NCI-H2107 (cell line): ENCODE measurements at places on chromosomes 5 and 9.

GRCh38 chr9:135345775-135346433 is 133.7 kb upstream of the PPP1R26 start:
- no peak for DNase-seq

GRCh38 chr5:78291687-78292086 is 2.8 kb downstream of the AP3B1 start:
- no peak for DNase-seq

- DNase-seq: no peak
Observed at GRCh38 chr5:127324756-127325155, 34.2 kb downstream of the MEGF10 start.

- DNase-seq: no peak
Observed at GRCh38 chr9:121658166-121658565, 6.7 kb downstream of the DAB2IP start.

DNA sequence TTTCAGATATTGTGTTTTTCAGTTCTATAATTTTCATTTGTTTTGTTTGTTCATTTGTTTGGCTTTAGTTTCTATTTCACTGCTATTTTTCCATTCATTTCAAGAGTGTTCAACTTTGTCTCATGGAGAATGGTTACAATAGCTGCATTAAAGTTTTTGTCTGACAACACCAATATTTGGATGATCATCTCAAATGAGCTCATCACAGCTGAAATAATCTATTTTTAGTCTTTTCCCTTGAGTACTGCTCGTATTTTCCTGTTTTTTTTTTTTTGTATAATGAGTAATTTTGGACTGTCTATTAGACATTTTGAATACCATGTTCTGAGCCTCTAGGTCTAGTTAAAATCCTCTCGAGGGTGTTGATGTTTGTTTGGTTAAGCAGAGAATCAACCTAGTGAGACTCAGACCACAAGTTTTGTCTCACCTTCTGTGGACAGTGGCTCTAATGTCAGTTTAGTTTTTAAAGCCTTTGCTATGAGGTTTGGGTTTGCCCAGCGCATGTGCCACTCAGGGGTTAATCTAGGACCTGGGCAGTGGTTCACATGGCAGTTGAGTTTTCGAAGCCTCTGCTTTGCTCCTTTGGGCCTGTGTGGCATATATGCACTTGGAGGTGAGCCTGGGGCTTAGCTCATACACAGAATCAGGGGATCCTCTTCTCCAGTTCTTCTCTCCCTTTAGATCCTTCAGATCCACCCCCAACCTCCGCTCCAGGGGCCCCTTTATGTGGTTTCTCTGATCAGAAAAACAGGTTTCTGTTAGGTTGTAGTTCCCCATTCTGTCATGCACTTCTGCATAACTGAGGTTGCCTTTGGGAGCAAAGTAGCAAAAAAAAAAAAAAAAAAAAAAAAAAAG is 79.8 kb downstream of the ARSB start:
- no peak for DNase-seq

- DNase-seq: no peak
Observed at GRCh38 chr5:157597277-157597676, 21.7 kb upstream of the ADAM19 start.

DNA sequence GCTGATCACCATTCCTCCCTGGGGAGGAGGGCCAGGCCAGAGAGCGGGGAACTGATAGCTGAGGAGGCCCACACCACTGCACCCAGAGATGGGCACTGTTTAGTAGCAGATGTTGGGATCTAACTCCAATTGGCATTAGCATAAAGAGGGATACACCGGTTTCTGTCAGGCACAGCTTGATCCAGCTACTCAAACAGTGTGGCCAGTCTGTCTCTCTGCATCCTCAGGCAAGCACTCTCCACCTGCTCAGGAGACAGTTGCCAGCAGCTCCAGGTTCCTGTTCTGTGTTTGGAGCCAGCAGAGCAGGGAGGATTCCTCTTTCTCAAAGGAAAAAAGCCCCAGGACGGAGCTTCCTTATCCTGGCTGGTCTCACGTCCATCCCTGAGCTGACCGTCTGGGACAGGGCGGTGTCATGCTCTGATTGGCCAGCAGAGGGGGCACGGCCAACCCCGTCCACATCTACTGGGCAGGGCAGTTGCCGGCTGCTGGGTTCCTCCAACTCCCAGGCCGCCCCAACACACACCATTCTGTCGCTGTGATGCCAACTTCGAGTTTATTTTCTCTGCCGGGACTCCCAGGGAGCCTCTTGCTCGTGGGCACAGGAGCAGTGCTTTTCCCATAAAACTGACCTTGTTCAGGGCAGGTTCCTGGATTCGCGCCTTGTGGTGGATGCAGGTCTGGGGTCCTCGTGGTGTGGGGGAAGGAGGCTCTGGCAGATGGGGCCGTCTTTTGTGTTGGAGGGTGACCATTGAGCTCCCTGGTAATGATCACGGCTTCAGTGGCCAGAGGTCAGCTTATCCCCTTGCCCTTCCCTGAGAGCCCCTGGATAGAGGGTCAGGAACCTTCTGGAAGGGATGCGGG is 47.9 kb downstream of the COL5A1 start:
- no peak for DNase-seq

GRCh38 chr5:111756581-111757354 is at the start of gene NREP:
Gene NREP (minus strand): TSS chr5:111757194. CDS start chr5:111755772, 1,422 bp downstream.
- peak; percentile 30 for DNase-seq

GRCh38 chr5:23084815-23085214 is 231.7 kb upstream of the CDH12 start:
- DNase-seq: no peak

GRCh38 chr5:97979740-97980139 is 793.7 kb upstream of the RGMB start:
- DNase-seq: no peak

DNA sequence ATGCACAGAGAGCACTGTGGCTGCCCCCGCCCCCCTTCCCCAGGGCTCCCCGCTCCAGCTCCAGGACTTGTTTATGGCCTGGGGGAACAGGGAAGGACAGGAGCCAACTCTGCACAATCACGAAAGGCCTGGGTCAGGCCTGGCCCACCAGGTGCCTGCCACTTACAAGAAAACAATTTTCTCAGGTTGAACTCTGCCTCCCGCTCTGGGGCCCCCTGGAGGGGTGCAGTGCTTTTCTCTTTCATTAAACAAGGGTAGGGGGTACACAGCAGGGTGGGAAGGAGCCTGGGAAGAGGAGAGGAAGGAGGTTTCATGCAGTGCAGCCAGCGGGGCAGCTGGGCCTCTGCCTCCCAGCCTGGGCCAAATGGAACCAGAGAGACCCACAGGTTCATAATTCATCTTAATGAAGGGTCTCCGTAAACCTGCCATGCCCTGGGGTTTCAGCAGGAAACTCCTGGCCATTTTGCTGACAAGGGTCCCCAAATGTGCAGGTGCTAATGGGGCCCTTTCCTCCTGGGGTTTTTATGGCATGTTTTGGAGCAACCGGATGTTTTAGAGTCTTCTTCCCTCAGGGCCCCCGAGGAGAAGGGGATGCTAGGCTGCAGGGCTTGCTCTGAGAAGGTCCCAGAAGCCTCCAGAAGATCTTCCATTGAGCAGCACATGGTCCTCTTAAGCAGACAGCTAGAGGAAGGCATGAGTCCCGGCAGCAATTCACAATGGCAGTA is 219.8 kb downstream of the SLIT3 start:
- no peak for DNase-seq

GRCh38 chr9:83617299-83617698 is 5.6 kb upstream of the IDNK start:
- DNase-seq: no peak

GRCh38 chr9:89498852-89499480 is 1.1 kb upstream of the SEMA4D start:
- DNase-seq: no peak

- DNase-seq: no peak
Observed at GRCh38 chr5:53416144-53416738, 64.2 kb upstream of the FST start.

DNA sequence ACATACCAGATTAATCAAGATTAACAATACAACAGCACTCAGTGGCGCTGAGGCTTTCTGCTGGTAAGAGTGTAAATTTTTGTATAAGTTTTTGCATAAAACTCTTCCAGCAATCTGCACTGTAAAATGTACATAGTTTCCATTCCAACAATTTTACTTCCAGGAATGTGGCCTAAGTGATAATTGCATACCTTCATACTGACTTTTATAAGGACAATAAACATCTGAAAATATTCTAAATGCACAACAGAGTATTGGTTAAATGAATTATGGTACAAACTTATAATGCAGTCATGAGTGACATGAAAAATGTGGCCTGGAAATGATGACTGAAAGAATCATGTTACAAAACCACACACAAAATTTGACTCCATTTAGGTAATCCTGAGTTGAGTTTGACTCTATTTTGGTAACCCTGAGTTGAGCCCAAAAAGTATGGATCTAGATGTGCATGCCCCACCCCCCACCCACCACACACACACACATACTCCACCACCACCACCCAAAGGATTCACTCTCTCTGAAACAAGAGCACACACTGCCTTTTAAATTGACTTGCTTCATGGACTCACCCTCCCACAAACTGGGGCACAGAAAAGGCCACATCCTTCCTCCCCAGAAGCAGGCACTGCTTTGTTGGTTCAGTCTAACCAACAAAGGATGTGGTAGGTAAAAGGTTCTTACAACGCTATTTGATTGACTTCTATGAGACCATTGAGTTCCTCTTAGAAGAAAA is 137.6 kb downstream of the SUSD1 start:
- DNase-seq: no peak

GRCh38 chr9:121976751-121977150 is 116.4 kb downstream of the TTLL11 start:
- DNase-seq: no peak

- DNase-seq: no peak
Observed at GRCh38 chr9:100308965-100309564, 43.7 kb downstream of the TEX10 start.

DNA sequence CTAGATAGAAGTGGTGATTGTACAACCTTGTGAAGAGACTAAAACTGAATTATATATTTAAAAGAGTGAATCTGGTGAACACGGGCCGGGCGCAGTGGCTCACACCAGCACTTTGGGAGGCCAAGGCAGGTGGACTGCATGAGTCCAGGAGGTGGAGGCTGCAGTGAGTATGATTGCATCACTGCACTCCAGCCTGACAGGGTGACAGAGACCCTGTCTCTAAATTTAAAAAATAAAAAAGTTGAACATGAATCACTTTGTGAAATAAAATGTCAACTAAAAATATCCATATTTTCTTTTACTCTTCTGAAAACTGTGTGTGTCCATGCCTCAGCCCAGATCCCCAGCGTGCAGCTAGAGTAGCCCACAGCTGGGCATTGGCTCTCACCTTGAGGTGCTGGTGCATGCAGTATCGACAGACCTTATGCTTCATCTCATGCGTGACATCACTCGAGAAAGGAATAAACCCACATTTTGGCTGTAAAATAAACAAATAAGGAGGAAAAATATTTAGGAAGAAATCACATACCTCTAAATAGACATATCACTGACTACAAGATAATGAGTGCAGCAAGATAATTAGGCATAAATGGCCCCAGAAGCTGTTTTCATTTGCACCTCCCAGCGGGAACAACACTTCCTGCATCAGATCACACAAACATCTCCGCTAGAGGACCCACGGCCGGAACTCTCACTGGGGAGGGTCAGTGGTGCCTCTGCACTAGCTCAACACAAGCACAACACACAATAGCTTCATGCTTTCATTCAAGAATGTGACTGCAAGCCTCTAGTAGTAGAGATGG is 22.1 kb downstream of the IPPK start:
- no peak for DNase-seq

- no peak for DNase-seq
Observed at GRCh38 chr9:136230773-136231172, 14.8 kb downstream of the QSOX2 start.

GRCh38 chr5:128097781-128098180 is 14.2 kb downstream of the SLC12A2 start:
- no peak for DNase-seq

GRCh38 chr9:132773093-132773492 is 102.8 kb downstream of the GTF3C4 start:
- DNase-seq: no peak

DNA sequence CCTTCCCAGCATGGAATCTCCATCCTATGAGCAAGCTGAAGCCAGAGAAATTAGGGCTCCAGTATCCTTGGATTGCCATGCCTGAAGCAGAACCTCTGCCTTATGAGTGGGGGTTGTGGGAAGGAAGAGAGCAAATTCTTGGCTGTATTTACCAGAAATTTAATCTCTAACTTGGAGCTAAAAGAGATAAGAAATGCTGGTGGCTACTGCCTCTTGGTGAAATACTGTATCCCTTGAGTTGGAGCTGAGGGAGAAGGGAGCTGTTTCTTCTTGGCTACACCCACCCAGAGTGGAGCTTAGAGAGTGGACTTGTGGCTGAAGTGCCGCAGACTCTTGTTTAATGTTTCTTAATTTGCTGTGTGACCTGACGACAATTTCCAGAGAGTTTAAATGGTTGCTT is 447.3 kb downstream of the ARHGEF28 start:
- DNase-seq: no peak

GRCh38 chr5:51816427-51816826 is 433.2 kb downstream of the ISL1 start:
- DNase-seq: no peak

DNA sequence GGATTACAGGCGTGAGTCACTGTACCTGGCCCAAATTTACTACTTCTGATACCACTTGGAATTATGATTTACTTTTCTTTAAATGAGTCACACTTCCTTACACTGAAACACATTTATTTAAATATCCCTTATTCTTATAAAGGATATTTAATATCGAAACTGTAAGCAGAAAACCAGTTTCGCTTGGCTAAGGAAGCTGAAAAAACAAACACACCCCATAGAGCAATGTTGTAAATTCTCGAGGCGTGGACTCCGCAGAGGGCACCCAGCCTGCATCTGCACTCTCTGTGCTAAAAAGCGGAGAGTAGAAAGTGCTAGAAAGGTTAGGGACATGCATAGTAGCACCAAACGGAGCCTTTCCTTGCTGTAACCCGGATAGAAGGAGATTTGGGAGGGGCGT is 86.5 kb downstream of the HMCN2 start:
- DNase-seq: no peak

DNA sequence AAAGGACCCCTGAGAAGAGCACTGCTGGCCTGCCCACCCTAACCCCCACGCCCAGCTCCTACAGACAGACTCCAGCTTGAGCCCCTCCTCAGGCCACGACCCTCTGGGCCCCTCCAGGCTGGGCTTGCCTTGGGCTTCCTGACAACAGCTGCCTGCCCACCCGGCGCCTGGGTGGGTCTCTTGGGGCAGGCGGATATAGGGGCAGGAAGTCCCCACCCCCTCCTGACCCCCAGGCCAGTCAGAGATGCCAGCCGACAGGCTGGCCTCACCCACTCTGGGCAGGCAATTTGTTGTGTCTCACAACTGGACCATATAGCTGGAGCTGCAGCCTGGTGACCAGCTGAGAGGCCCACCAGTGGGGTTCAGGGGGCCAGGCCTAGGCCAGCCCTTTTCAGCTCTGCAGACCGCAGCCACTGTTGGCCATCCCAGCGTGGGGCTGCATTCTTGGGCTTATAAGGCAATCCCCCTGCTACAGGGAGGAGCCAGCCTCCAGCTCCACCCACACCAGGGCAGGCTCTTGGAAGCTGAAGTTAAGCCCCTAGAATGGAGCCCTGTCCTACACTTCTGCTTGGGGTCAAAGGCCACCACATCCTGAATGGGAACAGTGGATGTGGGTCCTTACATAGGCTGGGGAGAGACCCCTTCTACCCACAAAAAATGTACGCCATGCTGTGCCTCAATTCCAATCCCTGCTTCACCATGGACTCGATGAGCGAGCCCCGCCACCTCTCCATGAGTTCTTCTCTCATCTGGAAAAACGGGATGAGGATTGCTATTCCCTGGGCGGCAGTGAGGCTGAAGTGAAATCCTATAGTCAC is 2.0 kb downstream of the PDLIM7 start:
- DNase-seq: no peak
